ENCODE measurements at places on chromosomes 3 and 15. TPM values are rescaled to one million over a fixed set of nuclear protein-coding genes. Genes with fewer than 3 reads are reported as not detected.

DNA sequence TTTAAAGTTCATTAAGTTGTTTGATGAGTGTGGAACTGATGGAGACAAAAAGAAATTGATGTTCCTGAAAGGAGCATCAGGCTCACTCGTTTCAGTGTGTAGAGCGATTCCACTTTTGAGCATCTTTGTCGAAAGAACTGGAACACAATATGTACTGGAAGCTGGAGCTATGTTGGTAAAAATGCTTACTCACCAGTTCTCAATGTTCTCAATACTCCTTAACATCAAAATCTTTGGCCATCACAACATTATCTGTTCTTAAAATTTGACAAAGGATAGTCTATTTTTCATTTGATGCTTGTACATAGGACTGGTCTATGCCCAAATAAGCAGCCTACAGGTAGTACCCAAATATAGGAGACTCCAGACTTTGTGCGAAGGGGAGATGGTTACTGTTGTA, 18.7 kb downstream of the RYR3 start:
- no peaks in the 10 kb centered on the region for H3K36me3 ChIP-seq
- H3K27ac ChIP-seq = no peak overlapping the region
- no peak overlapping the region for H3K4me3 ChIP-seq

DNA sequence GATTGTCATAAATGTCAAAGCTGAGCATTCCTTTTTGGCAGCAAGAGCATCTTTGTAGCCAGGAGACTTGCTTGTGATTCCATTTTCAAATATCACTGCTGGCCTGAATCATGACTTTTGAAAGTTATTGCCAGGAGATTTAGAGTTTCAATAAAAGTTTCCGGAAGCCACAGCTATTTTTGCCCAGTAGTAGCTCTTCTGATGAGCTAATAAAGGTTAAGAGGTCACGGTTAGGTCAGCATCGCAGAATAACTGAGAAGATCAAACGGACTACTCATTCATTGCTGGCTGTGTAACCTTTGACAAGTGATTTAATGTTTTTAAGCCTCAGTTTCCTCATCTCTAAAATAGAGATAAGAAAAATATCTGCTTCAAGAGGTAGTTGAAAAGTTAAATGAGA, 105.1 kb upstream of the ETV5 start:
- H3K27me3 ChIP-seq = no peaks in the 10 kb centered on the region
- H3K36me3 ChIP-seq = no peaks in the 10 kb centered on the region
- DNase-seq = no peak
- no peak overlapping the region for H3K27ac ChIP-seq
- H3K4me1 ChIP-seq = peaks cover 40% of the 10 kb centered on the region

Gene TMCO5A
- total RNA-seq = not detected

Gene LRTM1
- not detected for total RNA-seq

Gene EOMES
- total RNA-seq = not detected

Gene PPP1R14D
- 1.7 TPM for total RNA-seq
